ENCODE measurements at places on chromosomes 7 and 10.

DNA sequence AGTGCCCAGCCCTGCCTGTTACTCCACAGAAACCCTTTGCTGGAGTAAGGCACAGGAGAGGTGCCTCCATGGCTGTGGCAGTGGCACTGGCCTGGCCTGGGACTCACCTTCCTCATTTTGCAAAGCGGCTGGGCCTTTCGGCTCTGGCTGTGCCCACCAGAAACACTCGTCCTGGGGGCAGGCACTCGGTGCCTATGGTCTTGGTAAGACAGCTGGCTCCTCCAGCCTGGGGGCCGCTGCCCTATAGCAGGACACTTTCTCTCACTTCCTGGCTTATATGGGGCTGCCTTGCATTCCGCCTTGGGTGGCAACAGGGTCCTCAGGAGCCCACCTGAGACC is 13.2 kb downstream of the ZMIZ1 start:
- no peak for DNase-seq

GRCh38 chr7:36653008-36653662 is 71.2 kb downstream of the AOAH start:
- no peak for DNase-seq

DNA sequence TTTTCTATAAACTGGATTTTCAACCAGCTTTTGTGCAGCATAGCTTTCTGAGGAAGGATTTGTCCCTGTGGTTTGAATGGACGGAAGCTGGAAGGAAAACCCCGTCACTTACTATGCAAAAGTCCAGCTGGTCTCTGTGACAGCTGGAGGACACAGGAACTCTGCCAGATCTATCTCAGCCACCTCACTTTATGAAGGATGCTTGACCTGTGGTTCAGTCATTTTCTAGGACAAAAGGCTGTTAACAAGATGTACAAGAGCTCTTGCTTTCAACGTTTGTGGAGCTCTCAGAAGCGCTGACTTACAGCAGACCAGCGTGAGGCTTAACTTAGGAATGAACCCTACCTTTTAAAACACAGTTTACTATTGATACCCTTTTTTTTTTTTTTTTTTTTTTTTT is 90.8 kb downstream of the CREM start:
- DNase-seq = no peak

DNA sequence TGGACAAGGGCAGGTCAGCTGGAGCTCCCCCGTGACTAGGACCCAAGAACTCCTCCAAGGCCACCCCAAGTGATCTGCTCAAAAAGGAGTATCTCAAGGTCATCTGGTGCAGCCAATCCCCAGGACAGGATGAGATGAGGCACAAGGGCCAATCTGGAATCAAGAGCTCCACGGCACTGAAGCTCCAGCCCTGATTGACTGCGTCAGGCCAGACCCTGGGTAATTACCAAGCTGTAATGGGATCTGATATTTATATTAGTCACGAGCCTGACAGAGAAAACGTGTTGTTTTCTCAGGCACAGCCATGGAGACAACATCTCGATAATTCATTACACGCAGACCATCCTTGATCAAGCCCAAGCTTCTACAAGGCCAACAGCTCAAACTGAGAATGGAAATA is 4.2 kb downstream of the KCNMA1 start:
- no peak for DNase-seq

DNA sequence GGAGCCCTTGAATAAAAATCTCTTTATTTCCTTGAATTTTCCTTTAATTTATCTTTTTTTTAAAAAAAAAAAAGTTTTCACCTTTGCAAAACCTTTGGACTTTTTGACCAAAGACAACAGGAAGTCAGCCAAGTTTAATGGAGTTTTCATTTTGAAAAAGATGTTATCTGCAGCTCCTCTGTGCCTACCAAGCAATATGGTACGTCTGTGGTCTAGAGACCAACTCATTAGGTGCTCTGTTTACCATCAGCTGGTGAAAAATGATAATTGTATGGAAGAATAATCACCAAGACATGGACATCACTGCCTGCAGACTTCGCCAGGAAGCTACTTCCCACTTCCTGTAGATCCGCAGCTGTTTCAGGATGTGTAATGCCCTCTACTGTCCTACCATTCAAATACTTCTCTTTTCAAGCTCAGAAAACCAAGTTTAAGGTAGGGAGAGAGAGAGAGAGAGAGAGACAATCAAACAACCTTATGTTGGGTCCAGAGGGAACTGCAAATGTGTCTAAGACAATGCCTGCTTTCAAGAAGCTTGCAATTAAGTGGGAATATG is 18.7 kb downstream of the PLXNA4 start:
- DNase-seq = no peak

- DNase-seq = no peak
Measured at GRCh38 chr7:43372676-43373355, 210.1 kb upstream of the STK17A start.

- DNase-seq = no peak
Measured at GRCh38 chr10:103881416-103882284, 26.3 kb upstream of the SH3PXD2A start.

DNA sequence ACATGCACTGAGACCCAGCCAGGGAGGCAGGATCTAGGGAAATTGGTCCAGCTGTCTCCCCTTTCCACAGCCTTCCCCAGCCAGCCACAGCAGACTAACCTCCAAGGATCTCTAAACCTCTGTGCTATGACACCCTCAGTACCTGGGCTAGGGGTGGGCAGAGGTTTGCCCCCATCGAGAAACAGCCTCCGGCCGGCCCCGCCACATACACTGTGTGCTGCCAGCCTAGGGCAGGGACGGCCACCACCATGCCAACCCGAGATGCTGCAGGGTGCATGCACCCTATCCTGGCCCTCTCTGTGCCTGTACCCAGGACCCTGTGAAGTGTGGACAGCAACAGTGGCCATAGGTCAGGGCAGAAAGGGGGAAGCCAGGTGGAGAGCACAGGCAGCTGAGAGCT is 58.1 kb downstream of the PARP12 start:
- no peak for DNase-seq

DNA sequence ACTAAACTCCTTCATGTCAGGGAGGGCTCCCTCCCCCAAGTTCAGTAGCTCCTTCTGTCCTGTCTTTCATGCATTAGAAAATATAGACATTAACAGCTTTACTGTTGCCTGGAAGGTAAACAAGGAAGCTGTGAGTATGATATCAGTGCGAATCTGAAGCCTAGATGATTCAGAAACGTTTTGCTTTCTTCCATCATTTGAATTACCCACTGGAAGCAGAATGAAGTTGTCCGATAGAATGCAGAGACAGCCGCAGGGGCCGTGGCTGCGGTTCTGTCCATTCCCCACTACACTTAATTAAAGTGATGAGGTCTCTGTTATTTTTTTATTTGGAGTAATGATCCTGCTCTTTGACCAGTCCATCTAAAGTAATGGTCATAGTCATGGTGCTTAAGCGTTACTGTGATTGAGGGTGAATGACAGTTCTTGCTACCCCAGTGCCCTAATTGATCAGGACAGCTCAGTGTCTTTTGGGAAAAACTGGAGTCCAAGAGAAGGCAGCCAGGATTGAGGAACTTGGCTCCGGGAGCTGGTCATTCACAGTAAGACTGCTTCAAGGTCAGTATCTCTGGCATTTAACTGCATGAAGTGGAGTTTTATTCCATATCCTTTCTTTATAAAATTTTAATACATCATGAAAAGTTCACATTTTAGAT is 69.9 kb downstream of the PTPRE start:
- no peak for DNase-seq

DNA sequence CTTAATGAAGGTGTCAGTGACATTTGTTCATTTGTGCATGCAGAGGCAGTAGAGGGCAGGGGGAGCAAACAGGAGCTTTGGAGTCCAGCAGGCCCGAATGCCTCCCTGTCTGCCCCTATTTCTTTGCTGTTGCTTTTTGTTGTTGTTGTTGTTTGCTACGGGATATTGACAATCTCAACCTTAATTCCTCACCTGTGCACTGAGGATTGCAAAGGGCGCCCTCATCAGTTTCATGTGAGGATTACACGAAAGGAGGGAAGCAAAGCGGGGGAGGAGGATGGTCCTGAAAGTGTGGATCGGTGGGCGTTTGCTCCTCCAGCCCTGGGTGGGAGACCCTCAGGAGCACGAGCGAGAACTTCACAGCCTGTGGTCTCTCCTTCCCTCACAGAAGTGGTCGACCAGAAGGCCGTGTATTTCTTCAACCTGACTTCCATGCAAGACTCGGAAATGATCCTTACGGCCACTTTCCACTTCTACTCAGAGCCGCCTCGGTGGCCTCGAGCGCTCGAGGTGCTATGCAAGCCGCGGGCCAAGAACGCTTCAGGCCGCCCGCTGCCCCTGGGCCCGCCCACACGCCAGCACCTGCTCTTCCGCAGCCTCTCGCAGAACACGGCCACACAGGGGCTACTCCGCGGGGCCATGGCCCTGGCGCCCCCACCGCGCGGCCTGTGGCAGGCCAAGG is 9.6 kb downstream of the GDF10 start:
- DNase-seq = no peak

GRCh38 chr10:103193820-103194529 is 903 bp upstream of the NT5C2 start:
- DNase-seq = no peak

DNA sequence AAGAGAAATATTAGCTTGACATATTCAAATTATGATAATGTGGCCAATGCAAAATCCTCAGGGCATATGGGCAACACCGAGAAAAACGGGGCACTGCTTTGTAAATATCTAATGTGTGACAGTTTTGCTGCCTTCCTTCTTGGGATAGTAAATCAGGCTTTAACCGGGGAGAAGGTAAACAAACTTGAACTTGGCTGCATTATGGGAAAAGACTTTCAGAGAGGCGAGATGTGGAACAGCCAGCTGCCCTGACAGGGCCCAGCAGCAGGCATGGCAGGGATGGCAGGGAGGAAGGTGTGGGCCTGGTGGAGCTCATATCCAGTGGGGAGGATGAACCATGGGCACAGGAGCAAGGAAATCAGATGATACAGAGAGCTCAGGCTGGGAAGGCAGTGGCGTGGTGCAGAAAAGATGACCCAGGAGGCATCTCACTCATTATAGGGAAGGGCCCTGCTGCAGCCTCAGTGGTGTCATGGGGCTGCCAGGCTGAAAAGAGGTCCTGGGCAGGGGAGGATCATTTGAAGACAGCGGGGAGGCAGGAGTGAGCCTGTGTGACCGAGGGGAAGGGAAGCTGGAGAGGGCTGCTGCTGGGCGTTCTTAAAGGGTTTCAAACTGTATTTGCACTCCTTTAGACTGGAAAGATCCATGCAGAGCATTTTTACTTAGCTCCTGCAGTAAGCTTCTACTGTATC is 26.7 kb downstream of the CXCL12 start:
- no peak for DNase-seq

- DNase-seq = no peak
Measured at GRCh38 chr10:78383378-78384048, 349.9 kb downstream of the RPS24 start.

DNA sequence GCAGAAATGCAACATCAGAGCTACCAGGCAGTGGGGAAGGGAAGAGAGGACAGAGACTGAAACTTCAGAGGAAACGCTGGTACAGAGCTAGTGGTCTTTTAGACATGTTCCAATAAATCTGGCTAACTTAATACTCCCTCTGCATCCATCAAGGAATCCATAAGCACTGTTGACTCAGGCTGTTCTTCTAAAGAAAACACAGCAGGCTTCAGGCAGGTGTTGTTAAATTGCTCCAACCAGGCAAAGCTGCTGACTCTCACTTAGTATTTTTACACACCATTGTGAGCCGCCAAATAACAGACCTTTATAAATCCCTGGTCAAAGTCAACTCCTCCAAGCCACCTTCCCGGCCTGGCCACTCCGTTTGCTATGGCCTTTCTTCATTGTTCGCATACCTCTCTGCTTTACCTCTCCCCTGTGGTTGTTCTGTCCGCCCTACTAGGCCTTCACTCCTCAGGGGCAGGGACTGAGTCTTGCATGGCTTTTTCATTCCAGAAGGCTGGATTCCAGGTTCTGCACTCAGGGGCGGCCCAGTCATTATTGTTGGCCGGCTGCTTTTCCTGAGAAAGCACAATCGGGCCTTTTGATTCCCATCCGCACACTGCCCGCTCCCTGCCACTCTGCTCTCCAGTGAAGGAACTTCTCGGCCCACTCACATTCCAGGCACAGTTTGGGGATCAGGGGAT is 18.4 kb downstream of the CREB3L2 start:
- DNase-seq = no peak

DNA sequence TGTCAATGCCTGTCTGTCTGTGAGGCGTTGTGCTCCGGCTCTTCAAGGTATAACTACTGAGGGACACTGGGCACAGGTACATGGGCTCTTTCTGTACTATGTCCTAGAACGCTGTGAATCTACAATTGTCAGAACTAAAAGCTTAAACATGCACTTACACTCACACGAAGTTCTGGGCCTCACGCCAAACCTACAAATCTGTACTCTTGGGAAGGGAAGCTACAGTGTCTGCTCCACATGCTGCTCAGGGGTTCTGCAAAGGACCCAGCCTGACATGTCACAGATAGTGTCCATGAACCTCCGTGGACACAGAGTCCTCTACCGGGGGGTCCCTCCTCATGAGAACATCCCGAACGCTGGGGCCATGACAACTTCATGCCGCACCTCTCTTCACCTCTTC is 268.7 kb downstream of the WDR37 start:
- DNase-seq = no peak

DNA sequence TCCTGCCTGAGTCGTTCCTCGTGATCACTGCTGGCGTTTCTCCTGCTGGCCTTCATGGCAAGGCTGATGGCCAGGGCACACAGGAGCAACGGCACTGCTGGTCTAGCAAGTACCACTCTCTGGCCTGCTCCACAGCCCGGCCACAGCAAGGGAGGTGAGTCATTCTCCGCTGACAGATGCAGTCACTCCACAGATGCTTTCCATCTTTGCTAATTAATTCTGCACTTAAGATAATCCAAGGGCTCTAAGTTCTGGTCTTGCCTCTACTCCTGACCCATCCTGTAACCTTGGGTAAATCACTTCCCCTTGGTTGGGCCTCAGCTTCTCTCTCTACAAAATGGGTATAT is 244.4 kb downstream of the RPS24 start:
- DNase-seq = no peak

- DNase-seq = no peak
Measured at GRCh38 chr7:16266877-16267276, 154.5 kb downstream of the CRPPA start.

DNA sequence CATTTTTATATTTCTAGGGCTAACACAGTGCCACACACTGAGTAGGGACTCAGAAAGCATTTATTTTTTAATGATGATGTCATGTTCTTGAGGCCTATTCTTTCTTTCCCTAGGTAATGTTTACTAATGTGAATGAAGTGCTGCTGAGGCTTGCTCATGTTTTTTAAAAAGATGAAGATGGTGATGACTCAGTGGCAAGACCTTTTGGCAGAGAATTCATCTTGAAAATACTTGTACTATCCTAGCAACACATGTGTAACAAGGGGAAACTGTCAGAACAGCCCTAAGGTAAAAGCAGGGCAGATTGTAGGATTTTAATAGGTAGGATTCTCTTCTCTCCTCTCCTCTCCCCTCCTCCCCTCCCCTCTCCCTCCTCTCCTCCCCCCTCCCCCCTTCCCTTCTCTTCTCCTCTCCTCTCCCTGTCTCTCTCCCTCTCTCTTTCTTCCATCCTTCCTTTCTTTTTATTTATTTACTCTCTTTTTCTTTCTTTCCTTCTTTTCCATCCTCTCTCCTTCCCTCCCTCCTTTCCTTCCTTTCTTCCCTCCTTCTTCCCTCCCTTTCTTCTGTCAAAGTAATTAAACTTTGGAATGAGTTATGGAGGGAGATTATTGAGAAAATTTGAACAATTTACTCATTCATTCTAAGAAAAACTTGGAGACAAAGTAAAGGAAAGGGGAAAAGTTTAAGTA is 75.3 kb downstream of the ZNF92 start:
- no peak for DNase-seq

GRCh38 chr7:96380111-96380512 is 58.2 kb upstream of the SLC25A13 start:
- DNase-seq = no peak

Measured in T-helper 9 cell (primary cell).